OCI-LY7 (cell line): ENCODE measurements at places on chromosomes 1 and 21.

GRCh38 chr1:227944090-227944930 is 3.4 kb downstream of the WNT9A start:
- DNase-seq = no peak

GRCh38 chr1:154944401-154945159 is 8.1 kb upstream of the PMVK start:
- DNase-seq = no peak

- no peak for DNase-seq
These were observed 6.5 kb downstream of the NR0B2 start for GRCh38 chr1:26907071-26907917.

GRCh38 chr1:235835226-235835625 is 31.5 kb downstream of the LYST start:
- DNase-seq = no peak

GRCh38 chr1:100449477-100449876 is 88.5 kb upstream of the GPR88 start:
- no peak for DNase-seq

- no peak for DNase-seq
These were observed 808.7 kb downstream of the NCAM2 start for GRCh38 chr21:21806711-21807597.

GRCh38 chr1:156095906-156096508 is 13.7 kb upstream of the MEX3A start:
- no peak for DNase-seq

GRCh38 chr1:87202922-87203655 is 125.6 kb upstream of the LMO4 start:
- DNase-seq = no peak

DNA sequence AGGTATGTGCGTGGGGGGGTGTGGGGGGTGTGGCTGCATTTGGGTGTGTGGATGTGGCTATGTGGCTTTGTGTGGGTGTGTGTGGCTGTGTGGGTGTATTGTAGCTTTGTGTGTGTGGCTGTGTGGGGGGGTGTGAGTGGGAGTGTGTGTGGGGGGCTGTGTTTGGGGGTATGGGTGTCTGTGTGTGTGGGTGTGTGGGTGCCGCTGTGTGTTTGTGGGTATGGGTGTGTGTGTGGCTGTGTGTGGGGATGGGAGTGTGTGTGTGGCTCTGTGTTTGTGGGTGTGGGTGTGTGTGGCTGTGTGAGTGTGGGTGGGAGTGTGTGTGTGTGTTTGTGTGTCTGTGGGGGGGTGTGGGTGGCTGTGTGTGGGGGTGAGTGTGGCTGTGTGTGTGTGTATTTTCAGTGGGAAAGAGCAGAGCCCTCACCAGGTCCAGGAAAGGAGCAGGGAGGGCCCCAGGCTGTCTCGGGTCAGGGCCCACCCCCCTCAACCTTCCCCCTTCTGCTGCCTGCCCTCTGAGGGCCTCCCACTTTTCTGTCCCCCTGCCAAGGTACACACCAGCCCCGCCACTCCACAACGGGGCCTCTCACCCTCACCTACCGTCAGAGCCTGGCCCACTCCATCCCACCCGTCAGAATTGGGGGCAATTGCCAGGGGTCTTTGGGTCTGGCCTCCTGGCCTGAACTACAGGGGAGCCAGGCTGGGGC is 1.9 kb upstream of the COL8A2 start:
- DNase-seq = no peak

DNA sequence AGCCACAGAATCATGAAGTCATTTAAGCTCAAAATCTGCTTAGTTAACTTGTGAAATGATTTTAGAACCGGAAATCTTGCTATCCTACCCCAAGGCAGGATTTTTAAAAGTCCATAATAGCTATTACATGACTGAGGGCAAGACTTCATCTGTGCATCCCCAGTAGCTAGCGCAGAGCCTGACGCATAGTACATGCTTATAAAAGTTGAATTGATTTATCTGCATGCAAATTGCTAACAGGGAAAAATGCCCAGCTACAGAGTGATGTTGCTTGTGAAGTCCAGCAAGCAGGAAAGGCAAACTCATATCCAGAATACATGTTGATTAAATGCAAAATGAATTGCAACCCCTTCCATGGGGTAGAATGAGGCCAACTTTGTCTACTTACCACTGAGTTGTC is 8.1 kb upstream of the MAP1LC3C start:
- DNase-seq = no peak

GRCh38 chr1:91550961-91551360 is 50.3 kb downstream of the CDC7 start:
- DNase-seq = no peak

GRCh38 chr1:63732666-63733065 is 41.2 kb upstream of the ROR1 start:
- no peak for DNase-seq

DNA sequence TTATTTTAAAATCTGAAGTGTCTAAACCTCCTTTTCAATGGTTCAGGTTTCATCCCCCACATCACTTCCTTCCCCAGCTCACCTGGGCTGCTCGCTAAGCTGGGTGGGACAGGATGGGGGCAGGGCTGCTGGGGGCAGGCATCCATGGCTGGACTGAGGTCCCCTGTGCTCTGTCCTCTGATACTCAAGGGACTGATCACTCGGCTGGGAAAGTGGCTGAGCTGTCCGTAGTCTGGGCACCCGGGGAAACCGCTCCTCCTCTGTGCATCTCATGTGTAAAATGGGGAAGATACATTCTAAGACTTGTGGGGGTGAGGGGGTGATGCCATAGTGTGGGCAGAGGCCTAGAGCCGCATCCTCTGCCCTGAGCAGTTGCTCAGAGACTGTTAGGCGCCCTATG is 411.2 kb downstream of the MATN1 start:
- no peak for DNase-seq

DNA sequence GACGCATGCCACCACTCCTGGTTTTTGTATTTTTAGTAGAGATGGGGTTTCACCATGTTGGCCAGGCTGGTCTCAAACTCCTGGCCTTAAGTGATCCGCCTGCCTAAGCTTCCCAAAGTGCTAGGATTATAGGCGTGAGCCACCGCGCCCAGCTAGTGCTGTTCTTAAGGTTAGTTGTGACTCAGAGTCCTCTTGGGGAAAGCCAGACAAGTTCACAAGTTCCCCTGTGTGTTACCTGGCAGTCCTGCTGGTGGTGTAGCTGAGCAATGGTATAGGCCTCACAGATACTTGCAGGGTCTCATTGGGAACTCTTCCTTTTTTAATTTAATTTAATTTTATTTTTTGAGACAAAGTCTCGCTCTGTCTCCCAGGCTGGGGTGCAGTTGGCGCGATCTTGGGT is 10.6 kb downstream of the CFAP126 start:
- no peak for DNase-seq

GRCh38 chr1:44273560-44274350 is 60.5 kb downstream of the DMAP1 start:
- no peak for DNase-seq

DNA sequence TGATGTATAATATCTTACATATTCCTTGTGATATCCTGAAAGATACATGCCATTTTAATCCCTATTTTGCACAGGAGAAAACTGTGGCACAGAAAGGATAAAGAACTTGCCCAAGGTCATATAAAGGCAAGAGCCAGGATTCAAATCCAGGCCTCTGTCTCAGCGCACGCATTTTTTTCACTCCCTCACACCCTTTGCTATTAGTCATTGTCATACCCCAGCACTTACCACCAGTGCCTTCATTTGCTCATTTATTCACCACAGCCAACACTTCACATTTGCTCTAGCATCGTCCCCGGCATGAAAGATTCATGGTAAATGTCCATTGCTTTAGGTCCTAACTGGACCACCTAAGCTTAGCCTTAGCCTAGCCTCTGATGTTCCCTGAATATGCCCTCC is 14.2 kb downstream of the ALX3 start:
- DNase-seq = no peak

DNA sequence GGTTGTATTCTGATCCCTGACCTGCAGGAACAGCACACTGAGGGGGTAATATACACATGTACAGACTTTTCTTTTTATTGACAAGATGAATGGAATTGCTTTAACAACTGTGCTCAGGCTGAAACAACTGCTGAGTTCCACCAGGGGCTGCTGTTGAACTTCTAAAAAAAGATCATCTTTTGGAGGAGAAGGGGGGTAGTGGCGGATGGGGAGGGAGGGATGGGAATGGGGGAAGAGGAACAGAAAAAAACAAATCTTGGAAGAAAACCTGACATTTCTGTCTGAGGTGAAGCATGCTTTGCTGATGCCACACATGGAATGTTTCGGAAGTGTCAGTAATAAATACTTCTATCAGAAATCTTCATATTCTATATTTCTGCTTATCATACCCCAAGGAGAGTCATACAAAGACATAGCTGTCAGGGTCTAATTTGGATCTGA is 75.0 kb downstream of the RWDD3 start:
- DNase-seq = peak; percentile 4

GRCh38 chr1:29523136-29523535 is 286.8 kb downstream of the PTPRU start:
- no peak for DNase-seq

GRCh38 chr1:206745301-206745700 is 25.3 kb upstream of the IL19 start:
- no peak for DNase-seq

DNA sequence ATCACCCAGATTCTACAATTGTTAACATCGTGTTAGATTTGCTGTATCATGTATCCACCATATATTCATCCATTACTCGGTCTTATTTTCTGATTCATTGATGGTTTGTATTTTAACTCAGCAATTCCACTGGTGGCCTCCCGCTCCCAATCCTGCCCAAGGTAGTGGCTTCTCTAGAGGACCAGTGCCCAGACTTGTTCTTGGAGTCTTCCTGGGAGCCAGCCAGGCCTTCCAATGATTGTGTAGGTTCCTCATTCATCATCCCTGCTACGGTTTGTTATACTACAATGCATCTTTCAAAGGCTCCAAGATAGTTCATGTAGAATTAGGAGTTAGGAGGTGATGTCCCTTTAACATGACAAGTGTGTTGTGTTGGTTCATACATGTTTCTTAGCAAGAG is 451.1 kb downstream of the SETD4 start:
- no peak for DNase-seq

- no peak for DNase-seq
These were observed 11.2 kb upstream of the HOOK1 start for GRCh38 chr1:59803458-59804038.

DNA sequence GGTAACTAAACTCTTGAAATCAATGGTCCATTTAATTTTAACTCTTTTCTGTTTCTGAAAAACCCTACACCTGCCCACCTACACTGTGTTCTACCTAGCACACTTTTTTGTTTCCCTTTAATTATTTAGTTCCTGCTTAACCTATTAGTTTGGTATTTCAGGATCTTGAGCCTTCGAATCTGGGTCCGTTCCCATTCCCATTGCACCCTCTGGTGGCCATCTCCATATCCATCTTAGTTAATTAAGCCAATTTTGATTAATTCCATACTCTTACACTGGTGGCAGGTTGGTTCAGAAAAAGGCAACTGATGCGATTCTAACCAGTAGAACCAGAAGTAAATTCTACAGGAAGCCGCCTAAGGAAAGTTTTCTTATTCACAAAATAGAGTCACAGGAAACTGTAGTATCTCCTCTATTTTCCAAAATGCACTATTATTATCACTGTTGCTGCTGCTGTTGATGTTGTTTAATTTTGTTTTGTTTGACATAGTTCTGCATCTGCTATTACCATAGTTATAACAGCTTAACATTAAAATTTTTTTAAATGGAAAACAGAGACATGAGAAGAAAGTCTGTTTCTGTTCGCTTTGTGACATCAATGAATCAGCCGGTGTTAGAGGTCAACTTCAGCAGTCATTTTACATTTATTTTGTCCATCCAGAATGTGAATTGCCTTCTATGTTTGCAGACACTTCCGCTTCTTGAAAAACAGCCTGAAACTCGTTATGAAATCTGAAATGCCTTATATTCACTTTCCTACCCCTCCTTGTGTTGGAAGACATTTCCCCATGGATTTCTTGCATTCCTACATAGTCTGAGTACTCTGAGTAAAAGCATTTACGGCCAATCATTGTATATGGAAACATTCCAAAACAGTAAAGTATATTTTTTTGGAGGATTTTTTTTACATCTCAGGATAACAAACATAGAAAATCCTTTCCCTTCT is 115.5 kb upstream of the NCAM2 start:
- peak; percentile 8 for DNase-seq

DNA sequence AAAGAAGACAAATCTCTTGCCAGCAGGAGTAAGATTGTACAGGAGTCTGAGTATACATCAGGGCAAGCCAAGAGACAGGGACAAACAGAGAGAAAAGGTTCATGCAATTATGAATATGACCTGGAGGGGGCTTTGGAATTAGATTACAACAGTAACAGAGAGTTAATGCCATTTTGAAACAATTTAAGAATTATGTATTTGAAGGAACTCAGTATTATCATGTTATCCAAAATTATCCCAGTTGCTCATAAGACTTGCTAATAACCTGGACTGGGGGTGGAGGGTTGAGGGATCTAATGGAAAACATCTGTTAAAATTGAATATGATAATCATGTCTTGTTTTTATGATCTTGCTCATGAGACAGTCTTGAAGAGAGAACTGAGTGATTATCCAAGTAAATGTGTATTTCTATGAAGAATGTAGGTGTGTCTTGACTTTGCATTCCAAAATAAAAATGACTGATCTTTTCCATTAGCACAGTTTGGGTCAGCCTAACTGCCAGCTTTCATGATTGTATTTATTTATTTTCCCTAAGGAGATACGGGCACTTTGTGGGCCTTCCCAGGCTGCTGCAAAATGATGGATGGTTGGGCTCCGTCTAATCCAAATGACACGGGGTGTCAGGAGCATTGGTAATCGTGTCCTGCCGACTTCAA is 117.7 kb downstream of the ERG start:
- no peak for DNase-seq

- peak; percentile 75 for DNase-seq
These were observed 182.6 kb downstream of the VAV3 start for GRCh38 chr1:107782217-107782845.

DNA sequence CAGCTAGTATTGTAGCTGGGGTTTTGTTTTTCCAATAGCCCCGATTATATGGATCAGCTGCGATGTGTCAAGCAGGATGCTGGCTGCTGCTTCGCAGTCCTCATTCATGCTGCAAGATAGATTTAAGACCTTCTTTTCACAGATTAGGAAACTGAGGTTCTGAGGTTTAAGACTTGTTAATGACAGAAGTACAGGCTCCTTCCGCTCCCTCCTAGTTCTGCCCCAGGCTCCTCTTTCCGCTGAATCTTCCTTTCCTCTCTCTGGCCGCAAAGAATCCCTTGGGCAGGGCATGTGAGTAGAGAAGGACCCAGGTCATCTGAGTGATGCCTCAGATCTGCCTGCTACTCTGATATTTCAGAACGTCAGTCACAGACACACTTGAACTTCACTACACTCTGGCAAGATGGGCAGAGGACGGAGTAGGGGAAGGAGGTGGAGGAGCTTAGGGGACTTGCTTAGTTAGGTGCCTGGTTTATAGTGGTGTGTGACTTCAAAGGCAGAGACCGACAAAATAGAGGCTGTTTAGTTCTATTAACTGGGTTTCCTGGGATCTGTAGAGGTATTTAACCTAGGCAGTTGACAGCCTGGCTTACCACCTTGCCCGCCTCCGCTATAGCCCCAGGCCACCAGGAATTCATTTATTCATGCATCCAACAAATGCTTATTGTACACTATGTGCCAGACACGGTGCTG is 4.2 kb downstream of the IGSF21 start:
- no peak for DNase-seq
